ENCODE measurements at places on chromosomes 1 and 21.

DNA sequence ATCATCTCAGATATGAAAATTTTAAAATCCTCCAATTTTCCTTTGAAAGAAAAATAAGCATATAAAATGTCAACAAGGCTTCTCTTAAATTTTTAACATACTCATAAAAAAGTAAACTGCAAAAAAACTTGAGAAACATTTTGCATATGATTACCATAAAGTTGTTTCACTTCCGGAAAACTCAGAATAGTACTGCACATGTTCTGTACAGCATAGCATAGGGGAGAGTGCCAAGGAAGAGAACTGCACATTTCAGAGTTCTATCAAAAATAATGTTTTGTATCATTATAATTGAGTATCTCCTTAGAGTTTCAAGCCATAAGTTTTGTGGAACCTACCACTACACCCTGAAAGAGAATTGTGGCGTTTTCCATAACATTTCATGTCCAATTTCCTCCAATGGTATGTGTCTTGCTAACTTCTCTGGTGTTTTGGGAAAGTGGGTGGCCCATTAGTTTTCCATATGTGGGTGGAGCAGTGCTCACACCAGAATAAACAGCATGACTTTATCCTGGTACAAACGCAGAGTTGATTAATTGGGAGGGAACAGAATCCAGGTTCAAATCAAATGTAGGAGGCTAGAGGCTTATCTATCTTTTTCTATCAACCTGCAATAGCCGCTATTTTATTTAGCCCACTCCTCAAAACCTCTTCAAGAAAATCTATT, 430.9 kb downstream of the LMO4 start:
- DNase-seq: no peak

- DNase-seq: no peak
Observed at GRCh38 chr1:60257531-60257930, 184.0 kb upstream of the C1orf87 start.

- peak; percentile 98 for DNase-seq
Observed at GRCh38 chr1:44721485-44722361, 9.2 kb downstream of the RNU5D-1 start.

DNA sequence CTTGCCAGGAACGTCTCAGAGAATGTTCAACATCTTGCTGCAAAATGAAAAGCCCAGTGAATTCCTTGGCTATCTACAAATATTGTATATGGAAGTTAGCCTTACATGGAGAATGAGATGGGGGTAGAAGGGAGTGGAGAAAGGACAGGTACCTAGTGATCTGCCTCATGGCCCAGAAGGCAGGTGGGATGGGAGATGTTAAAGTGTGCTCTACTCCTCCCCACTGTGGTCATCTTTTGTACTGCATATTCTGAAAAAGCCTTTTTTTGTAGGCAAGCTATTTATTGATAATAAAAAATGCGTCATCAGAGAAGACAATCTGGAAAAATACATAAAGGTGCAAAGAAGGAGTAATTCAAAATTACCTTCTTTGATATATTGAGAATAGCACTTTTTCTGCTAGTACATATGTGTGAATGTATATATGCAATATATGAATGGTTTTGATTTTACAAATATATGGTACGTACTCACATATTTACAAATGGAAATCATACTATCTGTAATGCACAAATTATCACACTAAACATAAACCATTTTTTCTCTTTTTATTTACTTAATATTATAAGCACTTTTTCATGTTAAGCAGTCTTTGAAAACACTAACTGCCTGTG, 19.1 kb upstream of the SLC5A9 start:
- DNase-seq: no peak

Measured in GF-D8 (cell line).